ENCODE measurements at places on chromosomes 12 and 14. TPM values are rescaled to one million over a fixed set of nuclear protein-coding genes. Genes with fewer than 3 reads are reported as not detected.

- DNase-seq = peak; percentile 77
Measured at GRCh38 chr14:105351920-105352851, 37.6 kb downstream of the PACS2 start.

- no peak for DNase-seq
Measured at GRCh38 chr14:37977481-37977880, 230.2 kb upstream of the SSTR1 start.

- DNase-seq = no peak
Measured at GRCh38 chr14:84410344-84410743, 1119.6 kb upstream of the FLRT2 start.

DNA sequence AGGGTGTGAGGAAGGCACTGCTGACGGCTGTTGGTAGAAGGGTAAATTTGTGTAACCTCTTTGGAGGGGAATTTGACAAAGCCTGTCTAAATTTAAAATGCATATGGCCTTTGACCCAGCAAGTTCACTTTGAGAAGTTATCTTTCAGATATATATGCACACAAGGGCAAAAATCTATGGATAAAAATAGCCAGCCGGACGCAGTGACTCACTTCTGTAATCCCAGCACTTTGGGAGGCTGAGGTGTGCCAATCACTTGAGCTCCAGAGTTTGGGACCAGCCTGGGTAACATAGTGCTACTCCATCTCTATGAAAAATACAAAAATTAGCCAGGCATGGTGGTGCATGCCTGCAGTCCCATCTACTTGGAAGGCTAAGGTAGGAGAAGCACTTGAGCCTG, 13.4 kb downstream of the UBC start:
- DNase-seq = no peak

- no peak for DNase-seq
Measured at GRCh38 chr12:42587601-42588523, 1.7 kb downstream of the PRICKLE1 start.

DNA sequence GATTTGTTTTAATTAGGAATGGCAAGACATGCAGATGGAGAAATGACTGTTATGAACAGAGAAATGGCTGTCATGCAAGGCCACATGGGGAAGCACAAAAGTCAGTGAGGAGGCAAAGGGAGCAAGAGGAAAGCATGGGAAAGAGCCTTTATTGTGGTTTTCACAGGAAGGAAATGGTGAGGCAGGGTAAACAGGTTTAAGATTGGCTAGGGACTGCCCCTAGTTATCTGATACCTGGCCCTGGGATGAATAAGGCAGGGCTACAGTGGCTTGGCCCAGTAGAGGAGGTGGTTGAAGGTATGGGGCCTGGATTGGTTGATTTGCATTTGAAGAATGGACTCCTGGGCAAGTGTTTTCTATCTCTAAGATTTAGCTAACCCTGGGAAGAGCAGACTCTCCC, 168.7 kb upstream of the CNOT2 start:
- no peak for DNase-seq

DNA sequence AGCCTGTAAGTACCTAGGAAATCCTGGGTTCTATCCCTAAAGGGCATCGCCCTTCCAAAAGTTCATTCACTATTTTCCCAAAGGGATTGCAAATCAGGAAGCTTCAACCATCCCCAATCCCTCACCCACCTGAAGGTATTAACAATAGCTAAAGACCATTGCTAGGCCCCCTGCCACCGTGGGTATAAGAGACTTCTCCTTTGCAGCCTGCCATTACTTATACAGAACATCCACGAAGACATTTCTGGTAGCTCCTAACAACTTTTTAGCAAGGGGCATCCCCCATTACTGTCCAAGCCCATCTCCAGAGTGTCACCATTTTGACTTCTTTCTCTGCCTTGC, 384 bp upstream of the SMUG1 start:
- no peak for DNase-seq

DNA sequence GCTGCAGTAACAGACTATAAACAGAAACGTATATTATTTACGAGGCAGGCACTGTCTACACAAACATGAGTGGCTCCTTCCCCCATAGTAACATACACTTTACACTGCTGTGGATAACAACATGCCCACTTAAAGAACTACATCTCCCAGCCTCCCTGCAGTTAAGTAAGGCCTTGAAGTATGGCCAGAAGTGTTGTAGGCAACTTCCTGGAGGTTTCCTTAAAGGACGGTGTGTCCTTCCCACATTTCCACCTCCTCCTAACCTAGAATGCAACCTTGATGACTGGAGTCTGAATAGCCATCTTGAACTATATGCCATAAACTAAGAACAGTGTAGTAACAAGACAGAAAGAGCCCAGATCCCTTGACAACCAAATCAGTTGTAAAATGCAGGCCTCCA, 20.3 kb downstream of the MED13L start:
- no peak for DNase-seq

Gene GPRC5D
- not detected for total RNA-seq

Gene NAP1L1
- total RNA-seq = 772 TPM

Gene KERA
- total RNA-seq = not detected

Gene FAR2
- 0.70 TPM for total RNA-seq

Gene SLCO1B1
- not detected for total RNA-seq

Gene MYO1H
- total RNA-seq = not detected

All from naive thymus-derived CD8-positive, alpha-beta T cell (primary cell).